ENCODE measurements at places on chromosomes 5 and 9. TPM values are rescaled to one million over a fixed set of nuclear protein-coding genes. Genes with fewer than 3 reads are reported as not detected.

- DNase-seq = no peak
Observed at GRCh38 chr9:7265181-7265580, 507.4 kb downstream of the KDM4C start.

- DNase-seq = peak; percentile 46
Observed at GRCh38 chr5:95284572-95285408, at the start of gene MCTP1. Gene MCTP1 (minus strand): TSS chr5:95285094.

DNA sequence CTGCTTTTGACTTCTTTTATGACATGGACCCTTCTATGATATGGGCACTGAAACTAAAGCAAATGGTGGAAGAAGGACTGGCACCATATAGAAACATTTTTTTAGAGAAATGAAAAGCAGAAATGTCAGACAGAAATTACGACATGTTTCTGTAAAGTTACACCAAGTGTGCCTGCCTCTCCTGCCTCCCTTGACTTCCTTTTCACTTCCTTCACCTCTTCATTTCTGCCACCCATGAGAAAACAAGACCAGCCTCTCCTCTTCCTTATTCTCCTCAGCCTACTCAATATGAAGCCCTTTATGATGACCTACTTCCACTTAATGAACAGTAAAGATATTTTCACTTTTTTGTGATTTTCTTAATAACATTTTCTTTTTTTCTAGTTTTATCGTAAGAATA lies 44.5 kb downstream of the ERCC6L2 start:
- no peak for DNase-seq

- DNase-seq = no peak
Observed at GRCh38 chr9:19689328-19690101, 99.3 kb downstream of the SLC24A2 start.

PCDHGB5 gene
- total RNA-seq = not detected

CER1 gene
- total RNA-seq = not detected

- no peak for DNase-seq
Observed at GRCh38 chr5:98175474-98175873, 598.0 kb upstream of the RGMB start.

GRCh38 chr9:88997646-88998045 lies 6.4 kb downstream of the S1PR3 start:
- DNase-seq = no peak

DNA sequence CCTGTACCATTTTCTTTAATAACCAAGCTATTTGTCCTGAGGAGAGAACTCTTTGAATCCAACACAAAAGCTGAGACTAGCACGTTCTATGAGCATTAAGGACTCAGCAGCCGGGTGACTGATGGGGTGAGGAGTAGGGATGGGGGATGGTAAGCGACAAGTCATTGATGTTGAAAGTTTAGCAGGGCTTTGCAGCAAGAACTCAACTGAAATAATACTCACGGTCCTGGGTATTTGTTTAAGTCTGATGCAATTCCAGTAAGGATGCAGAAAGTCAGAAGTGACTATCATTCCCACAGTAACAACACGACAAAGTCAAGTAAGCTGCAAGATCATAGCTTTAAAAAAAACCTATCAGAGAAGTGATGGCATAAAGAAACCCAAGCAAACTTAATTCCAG lies 131.1 kb downstream of the ACTL7B start:
- no peak for DNase-seq

AGXT2 gene
- not detected for total RNA-seq

TMEM215 gene
- total RNA-seq = not detected

GRCh38 chr5:38845526-38846378 lies at the start of gene OSMR:
Gene OSMR (plus strand): TSS chr5:38846012. CDS start chr5:38869045, 23,033 bp downstream.
- no peak for DNase-seq

DNA sequence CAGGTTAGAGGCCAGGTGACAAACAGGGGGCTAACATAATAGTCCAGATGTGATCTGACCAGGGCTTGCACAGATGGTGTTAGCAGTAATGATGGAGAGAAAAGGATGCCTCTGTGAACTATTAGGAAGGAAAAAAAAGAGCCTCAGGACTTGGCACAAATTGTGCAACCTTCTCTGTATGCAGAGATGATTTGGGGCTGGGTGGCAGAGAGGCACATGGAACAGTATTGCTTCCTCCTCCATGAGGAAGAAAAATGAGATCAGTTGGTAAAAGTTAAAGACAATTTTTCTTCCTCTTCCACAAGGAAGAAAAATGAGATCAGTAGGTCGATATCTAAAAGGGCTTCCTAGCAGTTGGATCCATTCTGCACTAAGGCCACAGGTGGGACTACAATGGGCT lies 13.9 kb upstream of the ANXA6 start:
- DNase-seq = no peak

GRCh38 chr5:146339715-146340259 lies 1.1 kb downstream of the POU4F3 start:
- DNase-seq = no peak

GRCh38 chr5:17180864-17181723 lies 36.3 kb upstream of the BASP1 start:
- DNase-seq = no peak

DNA sequence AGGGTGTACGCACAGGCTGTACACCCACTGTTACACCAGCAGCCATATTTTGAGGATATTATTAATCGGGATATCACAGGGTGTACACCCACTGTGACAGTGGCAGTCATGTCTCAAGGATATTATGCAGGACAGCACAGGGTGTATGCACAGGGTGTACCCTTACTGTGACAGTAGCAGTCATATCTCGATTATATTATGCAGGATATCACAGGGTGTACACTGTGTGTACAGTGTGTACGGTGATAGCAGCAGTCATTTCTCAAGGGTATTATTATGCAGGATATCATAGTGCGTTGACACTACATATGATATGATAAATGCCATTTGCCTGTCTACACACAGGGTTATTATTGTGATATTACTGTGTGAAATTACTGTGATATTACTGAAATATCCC lies 80.5 kb upstream of the SLC25A48 start:
- DNase-seq = no peak

DNA sequence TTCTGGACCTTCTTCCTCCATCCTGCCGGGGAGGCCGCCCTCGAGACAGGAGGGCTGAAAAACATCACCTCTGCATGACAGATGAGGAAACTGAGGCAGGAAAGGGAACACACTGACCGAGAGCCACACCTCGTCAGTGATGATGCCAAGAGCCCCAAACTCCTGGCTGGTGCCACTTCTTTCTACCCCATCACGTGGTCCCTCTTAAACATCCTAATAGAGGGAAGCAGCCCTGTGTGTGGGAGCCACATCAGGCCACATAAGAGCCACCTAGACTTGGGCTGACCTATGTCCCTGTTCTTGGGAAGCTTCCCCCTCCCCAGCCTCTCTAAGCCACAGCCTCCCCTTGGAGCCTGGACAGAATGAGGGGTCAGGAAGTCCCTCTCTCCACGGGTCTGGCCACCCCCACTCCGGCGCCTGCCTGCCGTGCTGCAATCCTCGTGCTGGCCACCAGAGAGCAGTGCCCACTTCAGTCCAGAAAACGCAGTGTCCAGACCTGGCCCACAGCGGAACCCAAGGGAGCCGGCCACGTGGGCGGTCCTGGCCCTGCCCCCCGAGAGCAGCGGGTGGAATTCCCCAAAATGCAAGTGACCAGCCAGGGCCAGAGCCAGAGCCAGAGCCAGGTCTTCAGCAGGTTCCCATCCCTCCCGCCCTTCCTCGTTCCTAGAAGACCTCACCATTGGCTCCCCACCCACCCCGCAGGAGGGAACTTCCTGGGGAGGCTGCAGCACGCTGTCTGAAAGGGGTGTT lies 54.7 kb upstream of the SARDH start:
- peak; percentile 67 for DNase-seq

SPATA31C1 gene
- total RNA-seq = not detected

GRCh38 chr9:136719195-136719880 lies 7.0 kb downstream of the DIPK1B start:
- DNase-seq = no peak

GRCh38 chr9:137828527-137829259 lies 48.9 kb upstream of the CACNA1B start:
- peak; percentile 53 for DNase-seq

NR4A3 gene
- 1.2 TPM for total RNA-seq

ARAP3 gene
- 17.0 TPM for total RNA-seq

ASB6 gene
- 27.8 TPM for total RNA-seq

FYB1 gene
- total RNA-seq = 355 TPM

- DNase-seq = no peak
Observed at GRCh38 chr5:123543438-123543837, 31.5 kb downstream of the CSNK1G3 start.

DNA sequence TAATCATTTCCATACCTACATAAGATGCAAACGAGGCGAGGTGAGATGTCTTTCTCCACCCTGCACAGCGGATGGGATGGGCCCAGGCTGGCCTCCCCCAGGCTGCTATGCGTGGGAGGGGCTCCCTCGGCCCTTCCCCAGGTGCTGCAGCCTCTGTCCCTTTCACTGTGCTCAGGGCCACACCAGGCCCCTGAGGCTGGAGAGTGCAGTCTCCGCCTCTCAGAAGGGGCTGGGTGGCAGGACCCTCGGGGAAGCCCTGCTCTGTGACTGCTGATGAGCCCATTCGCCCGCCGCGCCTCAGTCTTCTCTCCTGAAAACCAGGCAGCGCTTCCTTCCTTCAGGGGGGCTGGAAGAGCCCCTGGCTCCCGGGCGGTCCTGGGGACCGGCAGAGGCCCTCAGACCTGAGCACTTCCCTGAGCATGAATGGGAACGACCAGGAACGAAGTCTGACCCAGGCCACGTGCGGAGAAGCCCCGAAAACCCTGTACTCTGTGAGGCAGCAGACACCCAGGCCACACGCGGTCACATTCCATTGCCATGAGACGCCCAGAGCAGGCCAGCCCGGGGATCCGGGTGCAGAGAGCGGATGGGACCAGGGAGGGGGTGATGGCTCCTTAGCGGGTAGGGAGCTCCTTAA lies 21.9 kb upstream of the NOTCH1 start:
- DNase-seq = no peak

- no peak for DNase-seq
Observed at GRCh38 chr9:123544007-123544827, 188.2 kb downstream of the CRB2 start.

DPYSL3 gene
- total RNA-seq = not detected

DNA sequence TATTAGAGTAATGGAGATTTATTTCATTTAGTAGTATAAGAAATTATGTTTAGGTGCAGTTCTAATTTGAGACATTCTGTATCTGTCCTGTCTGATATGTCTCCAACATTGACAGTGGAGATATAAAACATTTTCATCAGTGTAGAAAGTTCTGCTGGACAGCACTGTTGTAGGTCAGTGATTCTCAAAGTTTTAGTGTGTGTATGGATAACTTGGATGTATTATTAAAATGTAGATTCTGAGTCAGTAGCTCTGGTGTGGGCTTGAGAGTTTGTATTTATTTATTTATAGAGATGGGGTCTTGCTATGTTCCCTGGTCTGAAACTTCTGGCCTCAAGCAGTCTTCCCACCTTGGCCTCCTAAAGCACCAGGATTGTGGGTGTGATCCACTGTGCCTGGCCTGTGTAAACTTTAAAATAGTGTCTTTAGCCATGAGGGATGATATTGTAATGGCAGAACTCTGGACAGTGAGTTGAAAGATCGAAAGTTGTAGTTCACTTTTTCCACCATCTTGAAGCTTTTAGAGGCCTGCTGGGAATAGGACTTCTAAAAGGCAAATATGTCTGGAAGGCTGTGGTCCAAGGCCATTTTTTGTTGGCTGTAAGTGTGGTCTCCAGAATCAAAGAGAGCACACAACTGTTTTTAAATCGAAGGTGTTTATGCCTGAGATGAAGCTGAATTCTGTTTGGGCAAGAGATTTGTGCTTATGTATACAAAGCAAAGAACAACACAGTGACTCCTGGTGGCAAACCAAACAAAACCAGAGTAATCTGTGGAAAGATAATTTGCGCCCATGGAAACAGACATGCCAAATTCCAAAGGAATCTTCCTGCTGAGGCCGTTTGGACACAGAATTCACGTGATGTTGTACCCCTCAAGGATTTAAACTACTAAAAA lies 12.4 kb downstream of the UBAP1 start:
- DNase-seq = no peak

TMC1 gene
- total RNA-seq = not detected

DNA sequence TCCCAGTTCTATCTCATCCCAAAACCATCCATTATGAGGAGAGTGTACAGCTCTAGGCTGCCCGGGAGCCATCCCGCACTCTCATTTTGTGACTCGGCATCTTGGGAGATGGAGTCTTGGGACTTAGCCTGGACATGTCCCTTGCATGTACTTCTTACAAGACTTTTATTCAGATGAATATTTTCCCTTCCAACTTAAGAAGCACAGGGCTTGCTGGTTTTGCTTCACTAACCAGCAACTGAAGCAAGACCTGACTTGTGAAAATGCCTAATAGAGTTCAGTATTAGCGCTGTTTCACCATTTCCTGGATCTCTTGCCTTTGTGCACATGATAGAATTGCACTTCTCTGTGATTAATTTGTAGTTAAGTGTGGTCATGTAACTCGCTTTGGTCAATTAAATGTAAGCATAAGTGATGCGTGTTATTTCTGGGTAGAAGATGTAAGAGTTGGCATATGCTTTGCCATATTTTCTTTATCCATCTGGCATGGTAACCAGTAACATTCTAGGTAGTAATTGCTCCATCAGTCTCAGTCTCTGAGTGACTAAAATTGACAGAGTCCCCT lies 55.8 kb downstream of the PDCD1LG2 start:
- no peak for DNase-seq

- no peak for DNase-seq
Observed at GRCh38 chr5:35890021-35891020, 33.6 kb downstream of the IL7R start.

ACTBL2 gene
- not detected for total RNA-seq

INSL6 gene
- total RNA-seq = not detected

- no peak for DNase-seq
Observed at GRCh38 chr5:154451957-154452356, 6.2 kb downstream of the SAP30L start.

- no peak for DNase-seq
Observed at GRCh38 chr9:126395439-126396212, 69.0 kb downstream of the MVB12B start.

PCDHGA7 gene
- total RNA-seq = 0.28 TPM

C9orf152 gene
- total RNA-seq = not detected

DNA sequence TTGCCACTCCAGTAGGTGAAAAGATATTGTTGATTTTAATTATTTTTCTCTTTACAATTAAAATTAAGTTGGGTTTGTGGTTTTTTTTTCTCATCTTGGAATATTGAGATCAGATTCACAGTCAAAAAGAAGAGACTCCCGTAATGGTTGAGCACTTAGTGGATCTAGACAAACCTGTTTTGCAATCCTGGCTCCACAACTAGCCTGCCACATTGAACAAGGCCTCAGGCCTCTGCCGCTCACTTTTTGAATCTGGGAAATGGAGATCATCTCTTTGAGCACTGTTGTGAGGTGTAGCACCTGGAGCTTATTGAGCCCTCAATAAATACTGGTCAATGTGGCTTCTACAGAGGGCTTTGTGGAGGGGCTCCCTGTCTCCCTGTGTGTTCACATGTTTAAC lies 37.1 kb upstream of the RARS1 start:
- no peak for DNase-seq

Measured in activated naive CD8-positive, alpha-beta T cell treated with anti-CD3 and anti-CD28 coated beads, Interleukin-2, amount 10 ng/mL, durations not matched to agents 7 days and 5 days (primary cell).